Small intestine (tissue), 16 donors: ENCODE measurements at places on chromosomes 13 and 19. TPM values are rescaled to one million over a fixed set of nuclear protein-coding genes. Genes with fewer than 3 reads are reported as not detected.

- H3K27ac ChIP-seq = no peak overlapping the region
- H3K36me3 ChIP-seq = no peaks in the 10 kb centered on the region
- peak; percentile 11 for DNase-seq
- H3K4me1 ChIP-seq = no peaks in the 10 kb centered on the region
Measured at GRCh38 chr13:77239312-77239711, 87.6 kb downstream of the MYCBP2 start.

DNA sequence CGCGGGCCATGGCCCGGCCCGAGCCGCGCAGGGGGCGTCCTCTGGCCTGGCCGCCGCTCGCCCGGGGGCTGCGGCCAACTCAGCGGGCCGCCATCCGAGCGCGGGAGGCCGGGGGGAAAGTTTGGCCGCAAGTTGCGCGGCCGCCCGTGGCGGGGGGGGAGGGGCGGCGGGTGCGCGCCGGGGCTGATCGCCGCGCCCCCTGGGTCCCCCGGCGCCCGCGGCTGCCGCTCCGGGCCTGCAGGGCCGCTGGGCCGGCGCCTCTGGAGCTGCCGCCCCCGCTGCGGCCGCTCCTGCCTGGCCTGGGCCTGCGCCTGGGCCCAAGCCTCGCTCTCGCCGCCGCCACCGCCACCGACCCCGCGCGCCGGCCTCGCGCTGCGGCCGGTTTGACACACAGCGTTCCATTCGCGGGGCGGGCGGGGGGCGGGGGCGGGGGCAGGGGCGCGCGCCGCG lies at the start of gene NR2F6:
TSS of gene NR2F6 (minus strand) at position 385 of the 450 bp plus-strand sequence. CDS start 699 bp downstream, outside the sequence.
- no peaks in the 10 kb centered on the region for H3K36me3 ChIP-seq
- DNase-seq = no peak
- peak within 1 kb of the TSS; percentile 86 for H3K4me3 ChIP-seq
- H3K4me1 ChIP-seq = peaks cover 52% of the 10 kb centered on the region
- no peaks in the 10 kb centered on the region for H3K27me3 ChIP-seq

DNA sequence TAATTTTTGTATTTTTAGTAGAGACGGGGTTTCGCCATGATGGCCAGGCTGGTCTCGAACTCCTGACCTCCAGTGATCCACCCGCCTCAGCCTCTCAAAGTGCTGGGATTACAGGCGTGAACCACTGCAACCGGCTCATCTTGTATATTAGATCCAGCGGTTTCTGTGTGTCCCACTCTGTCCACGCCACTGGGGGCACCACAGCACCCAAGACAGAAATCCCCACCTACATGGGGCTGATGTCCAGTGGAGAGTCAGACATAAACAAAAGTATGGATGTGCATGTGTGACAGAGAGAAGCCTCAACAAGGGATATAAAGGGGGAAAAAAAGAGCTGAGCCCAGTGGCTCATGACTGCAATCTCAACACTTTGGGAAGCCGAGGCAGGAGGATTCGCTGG lies 65.8 kb upstream of the ADGRE5 start:
- H3K36me3 ChIP-seq = no peaks in the 10 kb centered on the region
- H3K4me3 ChIP-seq = no peak overlapping the region
- no peaks in the 10 kb centered on the region for H3K27me3 ChIP-seq
- no peak overlapping the region for H3K27ac ChIP-seq

- H3K4me3 ChIP-seq = no peak overlapping the region
- DNase-seq = no peak
- H3K27me3 ChIP-seq = no peaks in the 10 kb centered on the region
- no peak overlapping the region for H3K27ac ChIP-seq
- no peaks in the 10 kb centered on the region for H3K36me3 ChIP-seq
- no peaks in the 10 kb centered on the region for H3K4me1 ChIP-seq
Measured at GRCh38 chr13:33100886-33101285, 84.7 kb downstream of the KL start.

DNA sequence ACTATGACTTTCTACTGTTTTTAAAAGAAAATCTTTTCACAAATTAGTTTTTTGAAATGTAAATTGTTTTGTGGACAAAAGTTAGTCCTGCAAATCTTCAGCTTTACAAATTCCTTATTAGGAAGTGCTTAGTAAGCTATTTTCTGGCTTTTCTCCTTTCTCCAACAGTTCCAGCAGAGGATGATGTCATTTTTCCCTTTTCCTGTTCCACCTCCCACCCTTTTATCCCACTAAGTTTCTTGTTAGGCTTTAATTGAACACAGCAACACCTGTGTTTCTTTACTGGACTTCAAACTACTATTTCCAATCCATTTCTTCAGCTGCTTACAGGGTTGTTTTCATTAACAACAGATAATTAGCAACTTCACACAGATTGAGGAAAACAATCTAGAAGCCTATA lies 389.2 kb downstream of the NDFIP2 start:
- no peak overlapping the region for H3K4me3 ChIP-seq
- no peaks in the 10 kb centered on the region for H3K4me1 ChIP-seq
- DNase-seq = no peak
- H3K36me3 ChIP-seq = no peaks in the 10 kb centered on the region

DNA sequence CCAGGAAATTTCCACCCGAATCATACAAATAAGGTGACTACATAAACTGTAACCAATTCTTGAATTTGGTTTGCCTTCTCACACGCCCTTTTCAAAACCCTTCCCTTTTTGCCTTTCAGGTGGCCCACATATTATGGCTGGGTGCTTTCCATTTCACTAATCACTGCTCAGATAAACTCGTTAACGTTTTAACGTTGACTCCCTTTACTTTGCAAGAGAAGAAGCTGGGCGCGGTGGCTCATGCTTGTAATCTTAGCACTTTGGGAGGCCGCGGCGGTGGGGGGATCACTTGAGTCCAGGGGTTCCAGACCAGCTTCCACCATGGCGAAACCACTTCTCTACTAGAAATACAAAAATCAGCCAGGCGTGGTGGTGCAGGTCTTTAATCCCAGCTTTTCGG lies 19.8 kb upstream of the ZNF91 start:
- DNase-seq = peak; percentile 42
- peak overlapping the region; percentile 63 for H3K27ac ChIP-seq
- no peaks in the 10 kb centered on the region for H3K4me1 ChIP-seq
- no peaks in the 10 kb centered on the region for H3K36me3 ChIP-seq
- H3K27me3 ChIP-seq = no peaks in the 10 kb centered on the region

DNA sequence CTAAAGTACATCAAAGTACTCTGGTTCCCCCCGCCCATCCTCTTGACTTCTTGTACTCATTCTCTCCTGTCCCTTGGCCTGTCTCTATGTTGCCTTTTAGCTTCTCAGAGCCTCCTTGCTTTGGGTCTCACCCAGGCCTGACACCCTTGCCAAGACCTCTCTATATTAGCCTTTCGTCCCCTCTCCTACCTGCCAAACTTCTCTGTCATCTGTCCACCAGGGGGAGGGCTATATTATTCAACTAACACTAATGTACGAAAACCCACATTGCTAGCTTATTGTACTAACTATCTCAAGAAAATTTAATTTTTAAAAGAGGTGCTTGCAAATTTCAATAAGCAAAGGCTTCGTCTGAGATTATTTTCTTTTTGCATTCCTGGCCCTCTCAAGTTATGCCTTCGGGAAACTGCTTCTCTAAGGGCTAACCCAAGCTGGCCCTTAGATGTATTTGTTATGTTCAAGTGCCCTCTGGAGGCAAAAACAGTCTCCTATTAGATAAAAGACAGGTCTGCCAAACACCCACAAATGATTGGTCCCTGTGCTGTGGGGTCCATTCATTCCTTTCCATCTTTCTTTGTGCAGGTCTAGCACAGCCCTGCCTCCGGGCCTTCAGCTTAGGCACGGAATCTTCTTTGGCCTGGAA lies 6.3 kb upstream of the MRPS31 start:
- peaks cover 3% of the 10 kb centered on the region for H3K4me1 ChIP-seq
- H3K27me3 ChIP-seq = no peaks in the 10 kb centered on the region
- peak; percentile 76 for DNase-seq
- no peaks in the 10 kb centered on the region for H3K36me3 ChIP-seq

GRCh38 chr19:11446652-11447301 lies 11.3 kb downstream of the PRKCSH start:
- DNase-seq = peak; percentile 51
- H3K27me3 ChIP-seq = no peaks in the 10 kb centered on the region
- no peaks in the 10 kb centered on the region for H3K4me1 ChIP-seq
- no peak overlapping the region for H3K4me3 ChIP-seq

DNA sequence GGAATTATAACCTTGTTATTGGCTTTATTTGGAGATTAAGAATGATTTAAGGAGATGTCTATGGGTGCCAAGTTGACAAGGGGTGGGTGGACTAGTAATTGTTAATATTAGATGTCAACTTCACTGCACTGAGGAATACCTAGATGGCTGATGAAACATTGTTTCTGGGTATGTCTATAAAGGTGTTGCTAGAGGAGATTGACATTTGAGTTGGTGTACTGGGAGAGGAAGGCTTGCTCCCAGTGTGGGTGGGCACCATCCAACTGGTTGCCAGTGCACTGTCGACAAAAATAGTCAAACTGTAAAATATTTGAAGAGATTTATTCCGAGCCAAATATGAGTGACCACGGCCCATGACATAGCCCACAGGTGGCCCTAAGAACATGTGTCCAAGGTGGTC lies 378.8 kb downstream of the NDFIP2 start:
- no peaks in the 10 kb centered on the region for H3K36me3 ChIP-seq
- H3K27me3 ChIP-seq = no peaks in the 10 kb centered on the region
- no peaks in the 10 kb centered on the region for H3K4me1 ChIP-seq
- no peak overlapping the region for H3K4me3 ChIP-seq

DNA sequence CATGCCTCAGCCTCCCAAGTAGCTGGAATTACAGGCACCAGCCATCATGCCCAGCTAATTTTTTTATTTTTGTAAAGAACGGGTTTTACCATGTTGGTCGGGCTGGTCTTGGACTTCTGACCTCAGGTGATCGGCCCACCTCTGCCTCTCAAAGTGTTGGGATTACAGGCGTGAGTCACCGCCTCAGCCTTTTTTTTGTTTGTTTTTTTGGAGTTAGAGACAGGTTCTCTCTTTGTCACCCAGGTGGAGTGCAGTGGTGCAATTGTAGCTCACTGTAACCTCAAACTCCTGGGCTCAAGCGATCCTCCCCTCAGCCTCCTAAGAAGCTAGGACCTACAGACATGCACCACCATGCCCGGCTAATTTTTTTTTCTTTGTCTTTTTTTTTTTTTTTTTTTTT lies 15.6 kb upstream of the NOTCH3 start:
- no peaks in the 10 kb centered on the region for H3K4me1 ChIP-seq
- H3K27ac ChIP-seq = no peak overlapping the region
- H3K36me3 ChIP-seq = no peaks in the 10 kb centered on the region
- H3K4me3 ChIP-seq = no peak overlapping the region
- no peak for DNase-seq
- no peaks in the 10 kb centered on the region for H3K27me3 ChIP-seq

- H3K36me3 ChIP-seq = peaks cover 20% of the 10 kb centered on the region
- peak overlapping the region; percentile 11 for H3K4me3 ChIP-seq
- peak overlapping the region; percentile 63 for H3K27ac ChIP-seq
- DNase-seq = no peak
- no peaks in the 10 kb centered on the region for H3K27me3 ChIP-seq
Measured at GRCh38 chr19:17078920-17079709, 3.5 kb downstream of the MYO9B start.

DNA sequence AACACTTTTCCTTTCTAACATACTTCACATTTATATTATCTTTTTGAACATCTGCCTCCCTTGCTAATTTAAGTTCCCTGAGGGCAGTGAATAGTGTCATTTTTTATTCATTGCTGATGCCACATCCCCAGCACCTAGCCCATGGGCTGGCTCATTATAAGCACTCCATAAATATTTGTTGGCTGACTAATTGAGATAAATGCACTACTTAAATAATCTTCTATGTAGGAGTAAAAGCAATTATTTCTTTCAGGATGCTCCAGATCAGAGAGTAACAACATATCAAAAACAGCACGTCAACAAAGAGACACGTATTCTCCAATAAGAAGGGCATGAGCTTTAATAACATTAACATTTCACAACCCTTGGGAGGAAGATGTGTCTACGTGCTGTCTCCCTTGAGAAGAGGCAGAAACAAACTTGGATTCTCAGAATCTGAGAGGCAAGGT lies 228.2 kb downstream of the LHFPL6 start:
- no peak overlapping the region for H3K27ac ChIP-seq
- H3K4me3 ChIP-seq = no peak overlapping the region
- no peaks in the 10 kb centered on the region for H3K27me3 ChIP-seq
- H3K4me1 ChIP-seq = no peaks in the 10 kb centered on the region
- DNase-seq = no peak

GRCh38 chr13:20408181-20408580 lies 117.5 kb downstream of the CRYL1 start:
- no peak for DNase-seq
- no peak overlapping the region for H3K4me3 ChIP-seq
- H3K4me1 ChIP-seq = no peaks in the 10 kb centered on the region
- H3K36me3 ChIP-seq = peaks cover 12% of the 10 kb centered on the region
- H3K27ac ChIP-seq = no peak overlapping the region

DNA sequence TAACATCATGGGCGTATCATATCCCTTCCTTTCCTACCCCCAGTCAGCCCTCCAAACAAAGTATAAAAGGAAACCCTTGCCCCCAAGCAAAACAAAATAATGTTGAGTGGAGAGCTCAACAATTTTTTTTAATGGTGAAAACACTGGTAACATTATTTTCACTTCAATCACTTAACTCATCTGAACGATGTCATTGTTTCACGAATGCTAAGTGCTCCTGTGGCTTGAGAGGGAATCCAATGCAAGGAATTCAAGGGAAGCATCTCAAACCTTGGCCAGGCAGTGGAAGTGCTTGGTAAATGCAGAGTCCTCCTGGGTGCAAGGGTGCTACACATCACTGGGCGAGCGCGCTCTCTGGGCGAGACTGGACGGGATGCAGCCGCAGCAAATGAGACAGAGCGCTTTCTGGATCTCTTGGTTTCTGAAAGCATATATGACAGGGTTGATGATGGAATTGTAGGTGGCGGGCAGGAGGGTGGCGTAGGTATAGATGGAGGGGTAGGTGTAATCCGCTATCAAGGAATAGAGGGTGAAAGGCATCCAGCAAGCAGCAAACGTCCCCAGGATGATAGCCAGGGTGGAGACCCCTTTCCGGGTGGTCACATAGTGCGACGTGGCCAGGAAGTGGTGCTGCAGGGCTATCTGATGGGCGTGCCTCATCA lies 2.0 kb downstream of the GPR12 start:
- DNase-seq = no peak
- no peak overlapping the region for H3K4me3 ChIP-seq
- no peak overlapping the region for H3K27ac ChIP-seq
- H3K27me3 ChIP-seq = peaks cover 13% of the 10 kb centered on the region

GRCh38 chr13:69202996-69203395 lies 904.6 kb upstream of the ATXN8OS start:
- H3K4me3 ChIP-seq = no peak overlapping the region
- H3K27ac ChIP-seq = no peak overlapping the region
- H3K36me3 ChIP-seq = no peaks in the 10 kb centered on the region
- no peaks in the 10 kb centered on the region for H3K27me3 ChIP-seq
- H3K4me1 ChIP-seq = no peaks in the 10 kb centered on the region

FPR1 gene
- 8.1 TPM for polyA plus RNA-seq

SIRT6 gene
- polyA plus RNA-seq = 24.1 TPM

LIM2 gene
- polyA plus RNA-seq = 0.04 TPM

RNF17 gene
- not detected for polyA plus RNA-seq

TEX29 gene
- polyA plus RNA-seq = 0.48 TPM

TMTC4 gene
- 7.3 TPM for polyA plus RNA-seq

SELENOV gene
- polyA plus RNA-seq = not detected
